ENCODE measurements at places on chromosomes 5 and 9.

GRCh38 chr5:68406767-68407241 lies 191.2 kb downstream of the PIK3R1 start:
- DNase-seq: peak; percentile 32

DNA sequence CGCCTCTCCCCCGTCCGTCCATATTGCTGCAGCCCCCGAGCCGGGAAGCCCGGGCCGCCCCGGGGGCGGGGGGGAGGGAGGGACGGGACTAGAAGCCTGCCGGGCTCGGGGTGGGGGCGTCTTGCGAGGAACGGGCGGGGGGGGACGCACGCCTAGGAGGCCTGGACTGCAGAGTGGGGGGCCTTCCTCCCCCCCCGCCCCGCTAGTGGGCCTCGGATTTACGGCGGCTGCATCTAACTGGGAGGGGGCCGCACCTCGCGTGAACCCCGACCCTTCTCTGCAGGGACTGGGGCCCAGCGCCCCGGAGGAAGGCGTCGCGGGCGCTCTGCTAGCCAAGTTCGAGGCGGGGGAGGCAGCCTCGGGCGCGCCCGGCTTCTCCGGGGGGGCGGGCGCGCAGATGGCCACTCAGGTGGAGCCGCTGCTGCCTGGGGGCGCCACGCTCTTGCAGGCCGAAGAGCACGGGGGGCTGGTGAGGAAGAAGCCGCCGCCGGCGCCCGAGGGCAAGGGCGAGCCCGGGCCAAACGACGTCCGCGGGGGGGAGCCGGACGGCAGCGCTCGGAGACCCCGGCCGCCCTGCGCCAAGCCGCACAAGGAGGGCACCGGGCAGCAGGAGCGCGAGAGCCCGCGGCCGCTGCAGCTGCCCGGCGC lies at the start of gene LARP1:
LARP1 (plus strand) TSS at position 17 of the 648 bp plus-strand sequence; CDS start at position 398, 381 bp downstream.
- DNase-seq: no peak

GRCh38 chr5:157546456-157547100 lies 29.0 kb downstream of the ADAM19 start:
- DNase-seq: no peak

DNA sequence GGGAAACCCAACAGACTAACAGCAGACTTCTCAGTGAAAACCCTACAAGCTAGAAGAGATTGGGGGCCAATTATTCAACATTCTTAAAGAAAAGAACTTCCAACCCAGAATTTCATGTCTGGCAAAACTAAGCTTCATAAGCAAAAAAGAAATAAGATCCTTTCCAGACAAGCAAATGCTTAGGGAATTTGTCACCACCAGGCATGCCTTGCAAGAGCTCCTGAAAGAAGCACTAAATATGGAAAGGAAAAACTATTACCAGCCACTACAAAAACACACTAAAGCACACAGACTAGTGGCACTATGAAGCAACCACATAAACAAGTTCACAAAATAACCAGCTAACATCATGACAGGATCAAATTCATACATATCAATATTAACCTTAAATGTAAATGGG lies 131.1 kb downstream of the OR2K2 start:
- no peak for DNase-seq

DNA sequence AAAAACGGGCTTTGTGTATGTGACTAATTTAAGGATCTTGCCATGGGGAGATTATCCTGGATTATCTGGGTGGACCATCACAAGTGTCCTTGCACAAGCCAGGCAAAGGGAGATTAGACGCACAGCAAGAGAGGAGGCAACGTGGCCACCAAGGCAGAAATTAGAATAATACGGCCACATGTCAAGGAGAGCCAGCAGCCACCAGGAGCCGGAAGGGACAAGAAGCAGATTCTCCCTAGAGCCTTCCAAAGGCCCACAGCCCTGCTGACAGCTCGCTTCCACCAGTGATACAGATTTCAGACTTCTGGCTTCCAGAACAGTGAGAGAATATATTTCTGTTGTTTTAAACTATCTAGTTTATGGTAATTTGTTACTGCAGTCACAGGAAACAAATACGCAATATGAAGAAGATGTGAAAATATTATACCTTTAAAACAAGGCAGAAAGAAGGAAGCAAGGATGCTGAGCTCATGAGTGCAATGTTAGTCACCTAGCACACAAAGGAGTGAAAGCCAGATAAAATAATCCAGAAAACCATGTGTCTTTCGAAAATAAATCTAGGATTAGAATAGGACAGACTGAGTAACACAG lies 28.7 kb upstream of the F2RL1 start:
- DNase-seq: no peak

GRCh38 chr9:96721731-96722429 lies 56.0 kb downstream of the ZNF510 start:
- no peak for DNase-seq

GRCh38 chr5:18236386-18236785 lies 602.1 kb downstream of the TAF11L14 start:
- no peak for DNase-seq

- DNase-seq: no peak
Observed at GRCh38 chr5:105150323-105150722, 1587.7 kb upstream of the NUDT12 start.

- no peak for DNase-seq
Observed at GRCh38 chr9:137075275-137075775, 2.0 kb upstream of the UAP1L1 start.

- DNase-seq: peak; percentile 84
Observed at GRCh38 chr5:105730982-105731381, 1939.8 kb downstream of the EFNA5 start.

GRCh38 chr9:114680259-114681001 lies 1.6 kb downstream of the TEX48 start:
- no peak for DNase-seq

DNA sequence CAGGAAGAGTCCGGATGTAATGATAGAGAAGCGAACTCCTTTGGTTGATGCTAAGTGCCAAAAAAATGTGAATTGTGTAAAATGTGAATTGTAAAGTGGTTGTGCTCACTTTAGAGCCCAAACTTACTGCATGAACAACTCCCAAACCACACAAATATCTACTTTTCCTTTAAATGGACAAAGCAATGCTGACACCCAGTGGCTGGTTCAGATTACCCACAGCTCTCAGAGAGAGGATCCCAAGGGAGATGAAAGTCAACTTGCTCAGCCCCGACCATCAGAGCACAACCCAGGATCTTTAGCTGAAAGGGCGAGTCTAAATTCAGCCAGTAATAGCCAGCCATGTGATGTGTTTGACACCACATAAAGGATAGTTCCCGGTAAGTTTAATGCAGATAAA lies 133.7 kb downstream of the NMUR2 start:
- peak; percentile 7 for DNase-seq

- no peak for DNase-seq
Observed at GRCh38 chr9:106691627-106692026, 171.3 kb upstream of the ZNF462 start.

DNA sequence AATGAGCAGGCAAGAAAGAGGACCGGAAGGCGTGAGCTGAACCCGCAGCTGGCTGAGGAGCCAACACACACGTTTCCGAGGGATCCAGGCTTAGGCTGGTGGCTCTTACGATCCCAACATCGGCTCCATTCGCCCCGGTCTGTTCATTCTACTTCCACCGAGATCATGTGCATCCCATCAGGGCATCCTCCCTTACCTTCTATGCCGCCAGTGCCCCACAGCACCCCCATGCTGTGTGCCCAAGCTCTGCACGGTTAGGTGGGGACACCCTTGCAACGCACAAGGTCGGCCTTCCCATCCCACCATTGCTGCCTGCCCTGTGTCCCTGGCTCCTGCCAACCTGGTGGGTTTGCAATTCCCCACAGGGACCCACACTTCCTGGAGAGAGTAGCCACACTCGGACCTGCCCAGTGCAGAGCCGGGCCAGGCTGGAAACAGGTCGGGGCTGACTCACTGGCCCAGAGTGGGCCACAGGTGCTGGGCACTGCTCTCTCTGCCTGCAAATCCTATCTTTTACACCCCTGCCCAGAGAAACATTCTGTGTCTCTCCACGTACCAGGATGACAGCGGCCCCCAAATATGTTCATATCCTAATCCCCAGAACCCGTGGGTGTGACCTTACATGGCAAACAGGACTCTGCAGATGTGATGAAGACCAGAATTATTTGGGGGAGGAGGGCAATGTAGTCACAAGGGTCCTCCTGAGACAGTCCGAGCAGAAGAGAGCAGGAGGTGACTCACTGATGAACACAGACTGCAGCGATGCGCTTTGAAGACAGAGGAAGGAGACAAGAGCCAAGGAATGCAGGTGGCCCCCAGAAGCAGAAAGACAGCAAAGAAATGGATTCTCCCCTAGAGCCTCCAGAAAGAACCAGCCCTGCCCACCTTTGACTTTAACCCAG lies 182.2 kb downstream of the AUH start:
- no peak for DNase-seq

DNA sequence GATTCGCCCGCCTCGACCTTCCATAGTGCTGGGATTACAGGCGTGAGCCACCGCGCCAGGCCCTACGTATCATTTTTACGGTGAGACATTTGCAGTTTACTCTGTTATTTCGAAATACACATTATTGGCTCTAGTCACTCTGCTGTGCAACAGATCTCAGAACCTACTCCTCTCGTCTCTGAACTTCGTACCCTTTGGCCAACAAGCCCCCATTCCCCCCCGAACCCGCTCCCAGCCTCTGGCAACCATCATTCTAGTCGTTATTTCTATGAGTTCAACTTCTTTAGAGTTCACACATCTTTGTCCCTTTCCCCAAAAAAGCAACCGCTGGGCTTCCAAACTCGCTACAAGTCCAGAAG lies 735 bp downstream of the PTGR1 start:
- DNase-seq: no peak

DNA sequence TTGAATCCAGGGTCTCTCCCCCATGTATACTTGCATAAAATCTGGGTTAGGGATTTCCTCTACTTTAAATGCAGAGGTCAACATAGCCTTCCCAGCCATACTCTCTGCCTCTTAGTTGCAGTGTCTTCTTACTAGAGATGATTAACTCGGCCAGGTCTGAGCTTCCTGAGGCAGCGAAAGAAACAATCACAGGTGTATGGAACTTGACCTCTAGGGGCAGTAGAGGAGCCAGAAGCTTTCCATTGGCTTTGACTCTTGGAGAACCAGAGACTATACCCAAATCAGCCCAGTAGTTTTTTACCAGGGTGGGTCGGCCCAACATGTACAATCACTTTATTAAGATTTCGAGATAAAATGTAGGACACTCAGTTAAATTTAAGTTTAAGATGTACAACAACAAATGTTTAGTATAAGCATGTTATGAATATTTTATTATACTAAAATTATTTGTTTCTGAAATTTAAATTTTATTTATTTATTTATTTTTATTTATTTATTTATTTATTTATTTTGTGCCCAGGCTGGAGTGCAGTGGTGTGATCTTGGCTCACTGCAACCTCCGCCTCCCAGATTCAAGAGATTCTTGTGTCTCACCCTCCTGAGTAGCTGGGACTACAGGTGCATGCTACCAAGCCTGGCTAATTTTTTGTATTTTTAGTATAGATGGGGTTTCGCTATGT lies 48.0 kb upstream of the DMRT3 start:
- no peak for DNase-seq

DNA sequence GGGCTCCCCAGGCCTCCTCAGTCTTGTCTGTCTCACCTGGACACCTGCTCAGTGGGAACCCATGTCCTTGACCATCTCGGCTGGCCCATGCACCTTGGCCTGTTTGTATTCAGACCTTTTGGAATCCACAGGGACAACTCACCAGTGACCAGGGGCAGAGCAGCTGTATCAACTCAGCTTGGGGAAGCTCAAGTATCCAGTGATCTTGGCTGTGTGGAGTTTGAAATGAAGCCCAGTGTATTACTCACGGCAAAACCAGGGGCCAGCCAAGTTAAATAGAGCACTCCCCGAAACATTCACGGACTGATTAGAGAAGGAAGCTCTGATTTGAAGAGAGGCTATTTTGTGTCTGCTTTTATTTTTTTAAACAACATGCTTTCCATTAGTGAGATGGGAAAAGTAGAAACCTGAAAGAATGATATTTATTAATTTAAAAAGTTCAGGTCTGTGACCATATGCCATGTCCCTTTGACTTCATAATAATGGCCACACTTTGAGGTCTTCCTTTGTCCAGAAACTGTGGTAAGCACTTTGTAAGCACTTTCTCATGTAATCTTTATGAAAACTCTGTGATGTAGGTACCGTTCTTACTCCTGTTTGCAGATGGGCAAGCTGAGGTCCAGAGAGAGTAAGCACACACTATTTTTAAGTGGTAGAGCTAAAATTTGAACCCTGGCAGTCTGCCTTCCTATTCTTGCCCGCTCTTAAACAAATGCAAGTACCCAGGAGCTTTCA lies 656.5 kb downstream of the BNC2 start:
- DNase-seq: no peak

DNA sequence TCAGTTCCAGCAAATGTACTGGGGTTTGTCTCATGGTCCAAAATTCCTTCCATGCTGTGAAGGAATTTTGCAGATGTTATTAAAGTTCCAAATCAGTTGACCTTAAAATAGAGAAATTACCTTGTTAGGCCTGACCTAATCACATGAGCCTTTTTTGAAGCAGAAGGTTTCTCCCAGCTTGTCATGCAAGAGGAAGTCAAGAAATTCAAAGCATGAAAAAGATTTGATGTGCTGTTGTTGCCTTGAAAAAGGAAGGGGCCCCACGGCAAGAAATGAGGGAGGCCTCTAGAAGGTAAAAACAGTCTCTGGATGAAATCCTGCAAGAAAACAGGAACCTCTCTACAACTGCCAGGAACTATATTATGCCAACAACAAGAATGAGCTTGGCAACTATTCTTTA lies 24.2 kb upstream of the HAPLN1 start:
- DNase-seq: no peak

- no peak for DNase-seq
Observed at GRCh38 chr5:85096421-85096820, 711.7 kb upstream of the EDIL3 start.

GRCh38 chr9:73219985-73220626 lies 68.4 kb downstream of the ANXA1 start:
- DNase-seq: no peak

- no peak for DNase-seq
Observed at GRCh38 chr5:151676314-151676712, 10.4 kb downstream of the SPARC start.

DNA sequence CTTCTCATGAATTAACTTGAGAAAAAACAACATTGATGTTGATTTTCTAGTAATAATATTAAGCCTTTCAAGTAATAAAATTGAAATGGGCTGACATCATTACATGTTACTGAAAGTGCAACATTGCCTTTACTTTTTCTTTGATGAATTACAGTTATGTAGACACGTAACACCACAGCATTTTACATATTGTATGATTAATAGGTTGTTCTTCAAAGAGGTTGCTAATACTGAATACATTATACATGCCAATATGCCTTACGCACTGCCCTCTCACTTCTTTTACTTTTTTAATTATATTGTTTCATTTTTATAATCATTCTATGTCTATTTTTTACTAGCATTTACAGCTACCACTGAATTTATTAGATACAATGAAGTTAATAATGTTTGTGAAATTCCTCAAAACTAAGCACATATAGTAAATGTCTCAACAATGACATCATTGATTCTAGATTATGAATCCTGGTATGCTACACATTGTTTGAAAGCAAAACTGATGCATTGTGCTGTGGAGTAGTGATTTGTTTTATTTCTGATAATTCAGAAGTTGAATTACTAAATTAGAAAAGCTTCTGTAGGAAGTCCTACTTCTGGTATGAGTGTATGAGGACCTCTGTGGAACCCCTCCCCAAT lies 464.4 kb upstream of the IZUMO3 start:
- no peak for DNase-seq

- DNase-seq: no peak
Observed at GRCh38 chr5:142408981-142409481, 84.2 kb upstream of the SPRY4 start.

All from NCI-H748 treated with DMSO at 0.1 percent for 48 hours (cell line).